ENCODE measurements at places on chromosomes 11 and 22.

GRCh38 chr22:48091060-48091650 lies 1328.7 kb downstream of the TBC1D22A start:
- DNase-seq, result no peak

- no peak for DNase-seq
These were observed 28.3 kb upstream of the MALAT1 start for GRCh38 chr11:65470433-65471049.

GRCh38 chr11:119964136-119965025 lies 173.5 kb downstream of the TRIM29 start:
- no peak for DNase-seq

DNA sequence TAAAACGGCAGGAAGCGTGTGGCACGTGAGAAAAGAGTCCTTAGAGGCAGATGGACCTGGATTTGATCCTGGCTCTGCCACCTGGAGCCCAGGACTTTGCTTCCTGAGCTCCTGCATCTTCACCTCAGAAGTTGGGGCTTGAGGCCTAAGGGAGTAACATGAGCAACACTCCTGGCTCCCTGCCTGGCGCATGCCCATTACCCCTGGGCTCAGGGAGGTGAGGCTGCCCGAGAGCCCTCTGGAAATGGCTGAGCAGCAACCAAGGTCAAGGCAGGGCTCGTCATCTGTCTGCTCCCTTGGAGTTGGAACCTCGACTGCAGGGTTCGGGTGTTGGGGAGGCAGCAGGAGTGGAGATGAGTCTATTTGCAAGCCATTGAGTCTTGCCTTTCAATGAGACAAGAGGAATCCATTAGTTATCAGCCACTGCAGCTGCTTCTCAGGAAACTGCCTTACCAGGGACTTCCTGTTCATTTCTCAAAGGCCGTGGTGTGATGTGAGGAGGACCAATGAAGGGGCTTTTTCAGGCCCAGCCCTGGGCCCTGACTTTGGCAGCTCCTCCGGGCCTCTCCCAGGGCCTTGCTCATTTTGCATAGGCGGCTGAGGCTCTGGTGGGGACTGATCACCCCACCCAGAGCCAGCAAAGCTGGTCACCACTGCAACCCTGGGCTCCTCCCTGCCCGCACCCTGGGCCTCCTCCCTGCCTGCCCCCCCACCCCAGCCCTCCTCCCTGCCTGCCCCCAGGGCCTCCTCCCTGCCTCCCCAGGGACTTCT lies 6.4 kb downstream of the FADS2 start:
- no peak for DNase-seq

- DNase-seq, result no peak
These were observed 686.6 kb downstream of the LUZP2 start for GRCh38 chr11:25183411-25183810.

DNA sequence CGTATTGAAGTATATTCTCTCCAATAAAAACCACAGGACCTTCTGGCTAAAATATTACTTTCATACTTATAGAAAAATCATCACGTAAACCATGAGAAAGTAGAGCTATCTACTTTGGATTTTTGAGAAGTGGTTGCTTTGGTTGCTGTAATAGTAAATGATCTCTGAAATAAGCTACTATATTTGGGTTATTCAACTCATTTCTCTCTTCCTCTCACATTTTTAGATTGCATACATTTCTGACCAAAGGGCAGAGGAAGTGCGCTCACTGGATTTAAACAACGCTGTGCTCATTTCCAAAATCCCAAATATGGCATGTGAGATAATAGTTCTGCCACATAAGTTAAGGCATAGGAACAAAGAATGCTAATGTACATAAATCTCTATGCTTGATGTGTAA lies 357.0 kb downstream of the LRRC4C start:
- no peak for DNase-seq

DNA sequence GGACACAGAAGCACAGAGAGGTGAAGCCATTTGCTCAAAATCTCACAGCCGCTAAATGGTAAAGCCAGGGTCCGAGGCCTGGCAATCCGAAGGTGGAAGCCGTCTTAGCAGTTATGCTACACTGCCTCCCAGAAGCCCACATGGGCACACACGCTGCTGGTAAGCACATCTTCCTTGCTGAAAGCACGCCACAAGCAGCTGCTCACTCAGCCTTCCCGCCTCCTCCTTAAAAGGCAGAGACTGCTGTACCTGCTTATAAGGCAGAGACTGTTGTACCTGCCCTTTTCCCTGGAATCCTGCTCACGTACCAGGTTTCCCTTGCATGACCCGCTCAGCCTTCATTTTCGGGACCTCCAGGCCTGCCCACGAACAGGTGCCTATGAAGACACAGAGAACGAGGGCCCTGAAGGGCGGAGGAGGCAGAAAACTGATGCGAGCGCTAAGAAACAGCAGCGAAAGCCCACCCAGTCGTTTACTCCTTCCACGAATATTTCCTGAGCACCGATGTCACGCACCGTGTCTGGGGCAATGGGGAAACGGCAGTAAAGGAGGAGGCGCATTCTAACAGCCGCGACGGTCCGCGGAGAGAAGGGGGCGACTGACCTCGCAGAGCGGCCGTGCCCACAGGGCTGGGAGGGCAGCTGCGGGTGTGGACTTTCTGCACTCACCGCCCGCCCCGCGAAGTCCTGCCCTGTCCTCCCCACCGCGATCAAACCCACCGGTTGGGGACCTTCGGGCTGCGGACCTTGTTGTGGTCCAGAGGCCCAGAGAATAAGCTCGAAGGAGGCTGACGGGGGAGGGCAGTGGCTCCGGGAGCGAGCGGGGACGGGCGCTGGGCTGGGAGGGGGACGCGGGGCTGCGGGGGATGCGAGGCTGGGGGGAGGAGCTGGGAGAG lies 13.0 kb downstream of the SPATA19 start:
- DNase-seq, result no peak

DNA sequence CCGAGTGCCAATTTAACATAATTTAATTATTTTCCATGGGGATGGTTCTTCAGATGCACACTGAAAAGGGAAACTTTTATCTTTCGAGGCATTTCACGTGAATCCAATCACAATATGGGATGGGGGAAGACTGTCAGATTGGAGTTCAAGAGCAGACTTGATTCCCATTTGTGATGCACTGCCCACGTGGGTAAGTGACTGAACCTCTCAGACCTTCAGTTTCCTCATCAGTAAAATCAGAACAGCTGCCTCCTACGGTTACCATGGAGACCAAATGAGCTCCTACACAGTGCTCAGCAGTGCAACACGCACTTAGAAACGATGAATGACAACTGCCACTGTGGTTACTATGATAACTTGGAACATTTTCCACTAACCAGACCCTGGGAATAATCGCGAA lies 21.7 kb downstream of the KIAA0930 start:
- DNase-seq, result no peak

DNA sequence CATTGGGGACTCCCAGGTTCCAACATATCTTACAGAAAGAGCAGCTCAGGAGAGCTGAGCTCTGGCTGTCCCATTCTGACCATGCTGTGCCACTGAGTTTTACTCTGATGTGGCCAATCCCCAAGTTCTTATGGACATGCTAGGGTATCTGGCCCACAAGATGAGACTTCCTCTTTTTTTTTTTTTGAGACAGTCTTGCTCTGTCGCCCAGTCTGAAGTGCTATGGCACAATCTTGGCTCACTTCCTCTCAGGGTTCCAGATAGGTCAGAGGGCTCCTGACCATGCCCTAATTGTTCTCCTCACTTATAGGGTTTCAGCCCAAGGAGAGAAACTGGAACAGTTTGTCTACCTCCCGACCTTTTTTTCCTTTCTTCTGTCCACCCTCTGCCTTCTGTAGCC lies 152.3 kb upstream of the CCDC90B start:
- DNase-seq, result no peak

DNA sequence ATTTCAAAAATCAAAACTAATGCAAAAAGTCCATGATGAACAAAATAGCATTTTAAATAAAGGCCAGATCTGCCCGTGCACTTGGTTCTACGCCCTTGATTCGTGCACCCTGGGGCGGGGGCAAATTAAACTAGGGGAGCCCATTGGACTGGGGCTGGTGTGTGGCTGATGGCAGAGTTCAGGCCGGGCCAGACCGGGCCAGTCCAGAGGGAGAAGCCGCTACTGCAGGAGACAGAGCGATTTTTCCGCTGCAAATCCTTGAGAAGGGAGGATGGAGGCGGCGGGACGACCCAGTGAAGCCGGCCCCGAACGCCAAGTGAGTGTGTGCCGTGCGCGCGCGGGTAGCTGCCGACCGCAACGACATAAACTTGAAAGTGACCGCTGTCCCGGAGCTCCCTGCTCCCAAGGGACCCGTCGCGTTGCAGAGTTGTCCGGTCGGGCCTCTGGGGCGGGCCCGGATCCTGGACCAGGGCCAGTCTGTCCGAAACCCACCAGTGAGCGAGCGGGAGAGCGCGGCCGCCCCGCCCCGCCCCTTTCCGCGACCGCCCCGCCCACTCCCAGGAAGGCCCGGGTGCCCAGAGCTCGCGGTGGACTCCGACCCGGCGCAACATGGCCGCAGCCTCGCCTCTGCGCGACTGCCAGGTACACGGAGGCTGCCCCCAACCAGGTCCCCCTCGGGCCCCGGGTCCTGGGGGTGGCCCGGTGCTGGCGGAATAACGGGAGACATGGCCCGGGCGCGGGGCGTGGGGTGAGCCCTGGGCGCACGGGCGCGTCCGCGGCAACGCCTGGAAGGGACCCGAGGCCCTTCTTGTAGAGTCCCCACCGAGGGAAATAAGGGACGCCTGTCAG lies at the start of gene TTC38:
Gene TTC38 (plus strand): TSS at position 578 of the 849 bp plus-strand sequence. CDS start 32 bp downstream, at position 610.
- DNase-seq, result peak; percentile 13

- no peak for DNase-seq
These were observed 608 bp downstream of the TMPRSS13 start for GRCh38 chr11:117928446-117929141.

GRCh38 chr11:126544108-126545056 lies 188.9 kb downstream of the ST3GAL4 start:
- peak; percentile 91 for DNase-seq

DNA sequence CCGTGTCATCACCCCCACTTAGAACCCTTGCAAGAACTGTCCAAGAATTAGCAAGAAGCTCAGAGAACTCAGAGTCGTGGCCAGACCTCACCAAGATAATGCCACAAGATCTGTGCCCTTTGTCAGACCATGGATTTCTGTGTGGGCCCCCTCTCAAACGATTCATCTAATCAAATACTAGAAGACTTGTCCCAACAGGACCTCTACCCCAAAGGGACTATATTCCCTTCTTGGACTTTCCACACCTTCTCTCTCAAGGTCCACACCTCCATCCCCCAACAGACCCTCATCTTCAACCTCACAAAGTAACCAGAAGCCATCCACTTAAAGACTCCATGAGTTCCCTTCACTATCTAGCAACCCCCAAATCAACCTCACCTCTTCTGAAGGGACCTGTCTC lies 2.8 kb downstream of the POLR3H start:
- no peak for DNase-seq

DNA sequence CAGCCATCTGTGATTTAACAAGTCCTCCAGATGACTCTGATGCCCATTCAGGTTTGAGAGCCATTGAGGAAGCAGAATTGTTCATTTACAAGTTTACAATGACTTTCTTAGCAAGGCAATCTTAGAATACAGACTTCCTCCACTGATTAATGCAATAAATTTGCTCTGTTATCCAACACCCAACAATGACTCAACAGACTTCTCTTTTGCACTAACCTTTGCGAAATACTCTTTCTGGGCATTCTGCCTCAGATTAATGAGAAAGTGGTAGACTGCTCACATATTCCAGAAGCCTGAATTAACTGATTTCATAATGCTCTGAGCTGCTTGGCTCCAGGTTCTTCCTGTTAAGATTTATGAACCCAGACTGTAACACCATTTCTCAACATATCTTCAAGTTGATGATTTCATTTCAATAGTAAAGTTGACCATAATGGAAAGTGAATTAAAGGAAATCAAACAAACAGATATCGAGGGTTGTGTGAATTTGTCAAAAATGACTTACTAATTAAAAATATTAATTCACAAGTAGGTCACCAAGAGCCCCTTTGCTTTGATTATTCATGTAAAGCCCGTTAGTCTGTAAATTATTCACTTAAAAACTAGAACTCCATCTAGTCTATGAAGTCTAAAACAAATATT lies 70.5 kb upstream of the BLID start:
- DNase-seq, result no peak

GRCh38 chr22:30643055-30643875 lies 7.7 kb downstream of the SLC35E4 start:
- no peak for DNase-seq

- peak; percentile 74 for DNase-seq
These were observed 258.3 kb downstream of the LRRC4C start for GRCh38 chr11:41201156-41201555.

GRCh38 chr11:85810871-85811611 lies at the start of gene SYTL2:
SYTL2 (minus strand) TSS chr11:85811141; CDS start chr11:85757725, 53,416 bp downstream.
- peak; percentile 36 for DNase-seq

- no peak for DNase-seq
These were observed 26.0 kb downstream of the ZNRF3 start for GRCh38 chr22:28909375-28909774.

- DNase-seq, result peak; percentile 53
These were observed 824 bp upstream of the CBX6 start for GRCh38 chr22:38872831-38873248.

GRCh38 chr11:61102667-61103571 lies 630 bp downstream of the CD5 start:
- DNase-seq, result no peak

DNA sequence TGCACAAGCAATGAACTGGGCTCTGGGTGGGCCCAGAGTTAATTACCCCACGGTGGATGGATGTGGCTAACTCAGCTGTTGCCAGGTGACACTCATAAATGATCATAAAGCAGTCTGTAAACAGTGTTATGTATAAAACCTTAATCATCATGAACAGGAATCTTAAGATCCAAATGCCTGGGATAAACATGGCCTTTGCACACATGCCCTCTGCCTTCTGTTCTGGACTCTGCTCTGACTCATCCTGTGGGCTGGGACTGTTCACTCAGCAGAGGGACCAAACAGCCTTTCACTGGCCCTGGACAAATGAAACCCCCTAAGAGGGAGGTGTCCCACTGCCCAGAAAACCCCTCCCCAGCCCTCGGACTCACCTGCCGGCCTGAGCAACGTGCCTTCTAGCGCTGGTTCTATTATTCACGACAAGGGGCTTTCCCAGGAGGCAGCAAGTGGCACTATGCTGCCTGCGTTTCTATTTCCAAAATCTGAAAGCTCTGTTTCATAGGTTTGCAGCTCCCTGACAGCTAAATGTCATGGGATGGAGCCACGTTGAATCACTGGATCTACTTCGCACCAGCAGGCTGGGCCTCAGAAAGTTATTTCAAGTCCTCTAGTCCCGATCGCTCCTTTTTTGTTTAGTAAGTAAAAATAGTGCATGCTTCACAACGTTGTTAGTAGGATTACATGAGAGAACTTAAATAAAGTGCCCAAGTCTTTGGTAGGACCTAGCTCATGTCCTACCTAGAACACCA lies 53.0 kb downstream of the LARGE1 start:
- no peak for DNase-seq

- no peak for DNase-seq
These were observed 19.2 kb downstream of the SERPIND1 start for GRCh38 chr22:20792966-20793728.

GRCh38 chr22:22710719-22711531 lies 66.5 kb downstream of the GGTLC2 start:
- DNase-seq, result no peak

Data from NCI-H1105 (cell line).